ENCODE measurements at places on chromosomes 3 and 15.
A peak's percentile ranks its signal among the peaks of the same experiment; 100 is the strongest.

GRCh38 chr3:24923570-24923969 is 428.9 kb upstream of the THRB start:
- no peak for DNase-seq

DNA sequence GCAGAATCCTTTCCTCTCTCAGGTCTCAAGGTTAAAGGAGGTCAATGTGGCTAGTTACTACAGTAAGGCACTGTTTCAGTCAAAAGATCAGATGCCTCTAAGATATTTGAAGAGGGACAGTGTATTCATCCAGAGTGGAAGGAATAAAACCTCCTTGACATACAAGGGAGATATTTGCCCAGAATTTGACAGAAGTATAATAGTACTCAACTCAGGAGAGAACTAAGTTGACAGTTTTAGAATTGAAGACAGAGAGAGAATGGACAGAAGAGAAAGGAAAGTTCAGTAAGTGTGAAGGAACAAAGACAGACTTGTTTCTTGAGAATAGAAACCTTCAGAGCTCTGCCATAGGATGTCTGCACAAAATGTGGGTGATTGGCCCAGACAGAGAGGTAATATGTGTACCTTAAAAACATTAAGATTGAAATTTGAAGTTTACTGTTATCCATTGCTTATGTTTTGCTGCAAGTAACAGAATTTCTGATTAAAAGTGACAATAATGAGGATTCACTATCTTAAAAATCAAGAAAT is 507.1 kb downstream of the IGSF11 start:
- no peak for DNase-seq

DNA sequence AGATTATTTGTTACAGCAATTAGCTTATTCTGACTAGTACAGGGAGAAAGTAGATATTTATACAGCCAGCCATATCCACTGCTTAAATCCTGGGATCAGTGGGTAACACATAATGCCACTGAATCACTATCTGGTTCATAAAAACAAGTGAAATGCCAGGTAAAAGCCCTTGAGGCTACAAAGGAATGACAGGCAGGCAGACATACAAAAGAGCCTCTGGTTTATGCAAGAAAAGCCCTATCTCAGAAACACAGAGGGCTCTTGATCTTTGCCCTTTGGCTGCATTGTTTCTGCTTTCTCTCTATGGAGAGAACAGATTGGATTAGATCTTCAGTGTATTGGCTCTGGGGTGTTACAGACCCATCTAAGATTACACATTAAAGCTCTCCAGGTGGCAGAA is 115.4 kb upstream of the GADL1 start:
- no peak for DNase-seq

DNA sequence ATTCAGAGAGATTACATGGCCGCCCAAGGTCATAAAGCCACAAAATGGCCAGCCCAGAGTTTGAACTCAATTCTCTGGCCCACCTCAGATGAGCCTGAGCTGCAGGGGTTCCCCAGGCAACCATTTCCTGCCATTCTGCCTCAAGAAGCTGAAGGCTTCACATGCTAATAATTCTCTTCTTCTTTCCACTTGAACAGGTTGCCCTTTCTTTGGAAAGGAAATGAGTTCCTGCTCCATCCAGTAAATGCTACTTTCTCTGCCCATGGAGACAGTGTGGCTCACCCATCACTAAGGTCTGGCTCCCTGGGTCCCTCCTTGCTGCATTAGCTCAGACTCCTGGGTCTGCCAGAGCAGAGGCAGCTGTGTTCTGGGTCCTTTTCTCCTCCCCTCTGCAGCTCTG is 48.2 kb downstream of the TRIM42 start:
- no peak for DNase-seq

GRCh38 chr3:157129803-157130466 is 30.0 kb downstream of the CCNL1 start:
- no peak for DNase-seq

DNA sequence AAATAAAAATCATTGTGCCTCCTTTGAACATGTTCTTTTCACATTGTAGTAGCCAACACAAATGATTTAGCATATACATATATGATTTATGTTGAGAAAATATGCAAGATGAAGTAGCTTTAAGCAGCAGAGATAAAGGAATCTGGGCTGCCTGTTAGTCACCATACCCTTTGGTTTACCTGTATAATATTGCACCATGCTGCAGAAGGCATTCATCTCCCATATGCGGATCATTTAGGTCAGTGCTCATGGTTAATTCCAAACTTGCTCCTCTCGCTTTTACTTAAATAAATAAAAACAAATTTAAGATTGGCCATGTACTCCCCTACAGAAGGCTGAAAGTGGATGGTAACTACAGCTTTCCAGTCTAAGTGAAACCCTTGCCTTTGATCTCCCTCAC is 86.7 kb upstream of the TBL1XR1 start:
- DNase-seq: no peak

- no peak for DNase-seq
Measured at GRCh38 chr15:95864467-95864886, 466.0 kb upstream of the NR2F2 start.

DNA sequence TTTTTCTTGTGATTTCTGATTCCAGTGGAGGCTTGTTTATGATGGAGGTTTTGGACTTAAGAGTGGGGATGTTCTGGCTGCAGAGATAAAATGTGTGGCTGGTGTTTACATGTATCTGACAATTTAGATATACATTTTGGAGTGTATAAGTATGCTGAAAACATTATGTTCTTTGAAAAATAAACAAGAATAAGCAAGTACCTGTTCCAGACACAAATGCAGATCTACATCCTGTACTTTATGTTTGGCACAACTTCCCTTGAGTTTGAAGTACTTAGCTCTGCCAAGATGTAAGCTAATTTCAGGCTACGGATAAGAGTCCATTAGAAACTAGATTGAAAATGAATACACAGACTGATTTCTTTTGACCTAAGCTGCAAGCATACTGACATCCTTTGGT is 277.2 kb downstream of the CHST2 start:
- DNase-seq: no peak

GRCh38 chr3:152349392-152349791 is 80.7 kb downstream of the MBNL1 start:
- DNase-seq: no peak

- DNase-seq: no peak
Measured at GRCh38 chr3:105322570-105323273, 44.0 kb upstream of the ALCAM start.

- no peak for DNase-seq
Measured at GRCh38 chr3:128369881-128370642, 96.6 kb downstream of the DNAJB8 start.

- no peak for DNase-seq
Measured at GRCh38 chr15:83462026-83462425, 14.9 kb downstream of the SH3GL3 start.

DNA sequence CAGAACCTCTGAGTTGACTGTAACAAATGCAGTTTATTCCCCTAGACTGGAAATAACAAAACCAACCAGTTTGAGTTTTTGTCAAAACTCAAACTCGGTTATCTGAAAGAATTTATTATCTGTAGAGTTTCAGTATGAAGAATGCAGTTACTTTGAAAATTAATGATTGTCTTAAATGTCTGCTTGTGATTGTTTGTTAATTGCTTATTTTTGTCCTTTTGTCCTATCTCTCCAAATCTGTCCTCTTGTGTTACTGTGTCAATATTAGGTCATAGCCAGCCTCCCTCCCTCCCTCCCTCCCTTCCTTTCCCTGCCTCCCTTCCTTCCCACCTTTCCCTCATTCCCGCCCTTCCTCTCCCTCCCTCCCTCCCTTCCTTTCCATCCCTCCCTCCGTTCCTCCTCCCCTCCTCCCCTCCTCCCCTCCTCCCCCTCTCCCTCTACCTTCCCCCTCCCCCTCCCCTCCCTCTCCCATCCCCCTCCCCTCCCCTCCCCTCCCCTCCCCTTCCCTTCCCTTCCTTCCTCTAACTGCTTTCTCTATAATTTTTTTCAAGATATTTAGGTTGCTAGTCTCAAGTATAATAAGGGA is 153.5 kb downstream of the FNDC3B start:
- no peak for DNase-seq

GRCh38 chr3:40886660-40887425 is 312.5 kb upstream of the CTNNB1 start:
- DNase-seq: no peak

DNA sequence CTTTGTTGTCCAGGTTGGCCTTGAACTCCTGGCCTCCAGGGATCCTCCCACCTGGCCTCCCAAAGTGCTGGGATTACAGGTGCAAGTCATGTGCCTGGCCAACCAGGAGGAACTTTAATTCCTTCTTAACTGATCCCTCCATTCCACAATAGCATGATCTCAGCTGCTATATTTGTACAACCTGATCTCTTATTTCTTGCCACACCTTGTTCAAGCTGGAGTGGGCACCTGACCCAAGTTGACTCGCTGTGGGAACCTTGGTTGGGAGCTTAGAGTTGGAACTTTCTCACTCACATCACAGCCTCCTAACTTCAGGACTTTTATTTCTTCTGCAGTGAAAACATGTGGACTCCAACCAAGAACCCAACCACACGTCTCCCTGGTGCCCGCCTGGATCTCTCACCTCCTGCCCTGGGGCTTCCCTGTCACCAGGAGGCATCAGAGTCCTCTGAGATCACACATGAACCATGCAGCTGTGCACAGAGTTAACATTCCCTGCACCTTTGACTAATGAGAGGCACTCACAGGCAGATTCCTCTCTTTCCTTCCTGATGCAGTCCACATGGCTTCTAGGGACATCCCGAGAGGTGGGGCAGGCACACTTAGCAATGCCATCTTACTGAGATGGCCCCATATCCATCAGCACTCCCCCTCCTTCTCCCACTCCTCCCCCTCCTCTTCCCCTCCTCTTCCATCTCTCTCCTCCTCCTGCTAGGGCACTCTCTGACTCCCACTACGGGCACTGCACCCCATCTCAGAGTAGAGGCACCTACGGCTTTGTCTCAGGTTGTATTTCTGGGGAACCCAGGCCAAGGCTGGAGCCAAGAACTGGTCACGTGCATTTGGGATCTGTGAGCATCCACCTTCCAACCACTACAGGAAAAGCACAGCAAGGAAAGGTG is 9.7 kb upstream of the CYFIP1 start:
- no peak for DNase-seq

DNA sequence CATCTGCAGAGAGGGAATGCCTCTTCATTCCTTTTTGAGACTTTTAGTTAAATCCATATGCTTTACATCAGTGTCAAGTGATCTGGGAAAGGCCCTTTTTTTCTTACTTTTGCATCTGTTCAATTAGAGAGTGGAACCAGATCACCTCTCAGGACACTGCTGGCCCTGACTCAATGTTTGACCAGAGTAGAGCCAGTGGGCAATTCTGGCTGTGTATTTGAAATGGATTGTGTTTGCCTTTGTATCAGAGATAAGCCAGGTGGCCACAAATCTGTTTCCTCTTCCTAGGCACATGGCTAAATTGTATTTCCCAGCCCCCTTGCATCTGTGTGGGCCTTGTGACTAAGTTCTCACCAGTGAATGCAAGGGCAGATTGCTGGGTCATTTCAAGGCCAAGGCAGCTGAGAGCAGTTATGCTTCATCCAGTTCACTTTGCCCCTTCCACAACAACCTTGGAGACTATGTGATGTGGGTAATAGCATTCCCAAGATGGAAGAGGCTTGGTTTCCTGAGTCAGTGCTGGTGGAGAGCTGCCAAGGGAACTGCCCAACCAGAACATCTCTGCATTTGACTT is 75.6 kb upstream of the CACNA2D3 start:
- DNase-seq: no peak

DNA sequence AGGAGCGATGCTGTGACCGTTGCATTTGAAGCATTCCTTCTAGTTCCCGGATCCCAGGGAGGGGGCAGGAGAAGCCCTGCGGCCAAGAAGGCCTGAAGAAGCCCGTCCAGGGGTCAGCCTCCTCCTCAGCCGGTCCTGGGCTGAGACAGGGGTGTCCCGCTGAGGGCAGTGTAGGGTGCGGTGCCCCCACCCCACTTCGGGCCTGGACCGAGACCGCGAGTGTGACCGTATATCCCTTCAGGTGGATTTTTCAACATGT is 2.8 kb downstream of the OCA2 start:
- DNase-seq: no peak

- DNase-seq: no peak
Measured at GRCh38 chr15:66783725-66784124, 81.7 kb downstream of the SMAD6 start.

DNA sequence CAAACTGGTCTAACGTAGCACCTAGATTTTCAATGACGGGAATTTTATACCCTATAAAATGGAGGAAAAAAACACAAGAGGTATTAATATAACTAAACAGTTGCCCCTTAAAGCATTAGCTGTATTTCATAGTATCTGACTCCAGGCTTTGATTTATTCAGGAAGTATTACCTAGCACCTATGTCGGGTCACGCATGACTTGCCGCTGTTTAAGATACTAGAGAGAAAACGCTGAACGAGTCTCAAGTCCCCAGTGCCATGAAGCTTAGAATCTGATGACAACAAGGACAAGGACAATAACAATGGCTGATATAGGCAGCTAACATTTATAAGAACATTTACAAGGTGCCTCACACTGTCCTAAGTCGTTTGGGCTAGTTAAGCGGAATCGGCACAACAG is 1.9 kb downstream of the SNRPA1 start:
- no peak for DNase-seq

- DNase-seq: no peak
Measured at GRCh38 chr3:182969277-182969676, 11.1 kb downstream of the DCUN1D1 start.

- no peak for DNase-seq
Measured at GRCh38 chr3:30269751-30270445, 336.5 kb upstream of the TGFBR2 start.

- DNase-seq: peak; percentile 11
Measured at GRCh38 chr15:52180196-52180835, 10.9 kb downstream of the GNB5 start.

DNA sequence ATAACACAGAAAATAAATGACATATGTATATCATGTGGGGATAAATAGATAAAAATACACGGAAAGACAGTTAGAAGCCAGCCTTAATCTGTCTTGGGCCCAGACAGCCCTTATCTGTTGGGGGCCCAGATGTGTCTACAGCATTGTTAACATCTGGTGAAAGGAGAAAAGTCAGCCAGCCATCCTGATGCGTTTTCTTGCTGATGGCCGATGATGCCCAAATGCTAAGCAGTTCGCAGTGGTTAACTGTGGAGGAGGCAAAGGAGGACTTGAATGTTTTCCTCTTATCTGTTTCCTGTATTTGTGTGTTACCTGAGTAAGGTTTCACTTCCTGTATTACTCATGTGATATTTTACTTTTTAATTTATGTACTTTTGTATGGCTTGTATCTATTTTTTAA is 46.2 kb downstream of the NOX5 start:
- no peak for DNase-seq

DNA sequence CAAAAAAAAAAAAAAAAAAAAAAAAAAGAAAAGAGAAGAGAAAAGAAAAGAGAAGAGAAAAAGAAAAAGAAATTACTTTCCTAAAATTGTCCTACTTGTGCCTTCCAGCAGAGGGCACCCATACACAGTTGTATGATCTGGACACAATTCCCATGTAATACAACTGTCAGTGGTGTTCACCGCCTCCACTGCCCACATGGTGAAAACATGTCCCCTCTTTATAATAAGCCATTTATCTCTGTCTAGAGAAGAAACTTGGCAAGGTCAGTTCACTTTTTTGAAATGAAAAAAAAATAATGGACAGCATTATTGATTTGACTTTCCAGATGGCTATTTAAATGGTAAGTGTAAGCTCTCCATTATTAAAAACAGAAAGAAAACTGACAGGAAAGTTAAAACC is 459.4 kb downstream of the GBE1 start:
- DNase-seq: no peak

- DNase-seq: no peak
Measured at GRCh38 chr15:25054329-25054728, 99.5 kb downstream of the SNRPN start.

- DNase-seq: no peak
Measured at GRCh38 chr3:188769831-188770230, 401.9 kb upstream of the TPRG1 start.
